Stimulated activated CD8-positive, alpha-beta memory T cell treated with anti-CD3 and anti-CD28 coated beads, Interleukin-7, amount 100 ng/mL, for 1 hour (primary cell): ENCODE measurements at places on chromosomes 16 and 17.

DNA sequence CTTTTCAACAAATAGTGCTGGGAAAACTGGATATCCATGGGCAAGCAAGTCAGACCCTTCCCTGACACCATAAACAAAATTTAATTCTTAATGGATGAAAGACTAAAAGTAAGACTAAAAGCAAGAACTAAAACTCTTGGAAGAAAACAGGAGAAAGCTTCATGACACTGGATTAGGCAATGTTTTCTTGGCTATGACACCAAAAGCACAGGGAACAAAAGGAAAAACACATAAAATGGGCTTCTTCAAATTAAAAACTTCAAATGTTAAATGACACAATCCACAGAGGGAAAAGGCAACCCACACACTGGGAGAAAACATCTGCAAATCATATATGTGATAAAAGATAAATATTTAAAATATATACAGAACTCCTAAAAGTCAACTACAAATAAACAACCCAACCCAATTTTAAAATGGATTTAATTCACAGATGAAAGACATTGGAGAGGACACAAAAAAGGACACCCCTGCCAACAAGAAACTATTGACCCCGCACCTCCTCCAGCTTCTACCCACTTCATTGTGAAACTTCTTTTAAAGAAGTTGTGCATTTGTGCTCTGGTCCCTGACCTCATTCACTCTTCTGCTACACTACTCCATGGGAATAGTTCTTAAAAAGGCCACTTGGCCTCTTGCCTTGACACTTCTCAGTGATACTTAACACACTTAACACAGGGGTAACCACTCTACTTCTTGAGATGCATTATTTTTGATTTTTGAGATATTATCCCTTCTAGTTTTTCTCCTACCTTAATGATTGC is 80.3 kb downstream of the TRIM37 start:
- DNase-seq = no peak

- DNase-seq = no peak
Observed at GRCh38 chr17:73533781-73534180, 110.5 kb downstream of the SDK2 start.

- DNase-seq = no peak
Observed at GRCh38 chr17:47730681-47731080, 2.4 kb upstream of the TBX21 start.

DNA sequence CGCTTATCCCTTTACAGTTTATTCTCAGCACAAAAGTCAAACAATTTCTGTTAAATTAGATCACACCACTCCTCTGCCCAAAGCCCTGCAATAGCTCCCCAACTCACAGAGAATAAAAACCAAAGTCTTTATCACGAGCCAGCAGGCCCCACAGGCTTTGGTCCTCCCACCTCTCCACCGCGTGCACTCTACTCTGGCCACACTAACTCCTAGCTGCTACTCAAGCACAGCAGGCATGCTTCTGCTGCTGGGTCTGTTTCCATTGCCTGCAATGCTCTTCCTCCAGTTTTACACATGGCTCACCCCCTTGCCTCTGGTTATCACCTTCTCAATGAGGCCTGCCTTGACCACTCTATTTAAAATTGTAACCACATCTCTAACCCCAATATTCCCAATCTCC is 27.6 kb downstream of the HELZ start:
- DNase-seq = no peak

DNA sequence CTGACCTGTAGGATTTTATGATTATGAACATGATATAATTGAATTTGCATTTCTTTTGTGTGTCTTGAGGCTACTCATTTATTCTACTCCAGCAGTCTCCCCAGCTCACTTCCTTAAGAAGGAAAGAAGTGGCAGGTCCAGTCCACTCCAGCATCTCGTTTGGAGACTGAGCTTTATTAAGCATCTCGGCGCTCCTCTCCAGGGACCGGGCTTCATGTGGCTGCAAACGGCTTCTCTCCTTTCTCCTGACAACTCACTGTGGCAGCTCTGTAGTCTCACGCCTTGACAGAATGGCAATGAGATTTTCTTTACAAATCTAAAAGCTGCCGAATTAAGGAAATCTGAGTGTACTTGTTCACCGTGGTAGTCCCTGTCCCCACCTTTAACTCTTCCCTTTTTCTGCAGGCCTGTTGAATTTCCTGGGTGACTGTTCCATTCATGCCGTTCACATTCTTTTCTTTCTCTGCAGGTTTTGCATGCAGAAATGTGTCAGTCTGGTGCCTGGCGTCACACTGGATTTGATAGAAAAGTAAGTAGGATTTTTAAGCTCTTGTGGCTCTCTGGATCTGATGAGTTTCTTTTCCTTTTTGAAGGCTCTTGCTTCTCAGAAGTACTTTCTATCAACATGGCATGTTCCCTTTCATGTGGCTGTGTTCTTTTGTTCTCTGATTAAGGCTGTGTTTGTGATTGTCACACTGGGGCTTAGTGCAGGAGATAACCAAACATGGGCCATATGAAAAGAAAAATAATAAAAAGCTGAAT is 200.5 kb upstream of the CHMP6 start:
- no peak for DNase-seq
